ENCODE measurements at places on chromosomes 1 and 21.
A peak's percentile ranks its signal among the peaks of the same experiment; 100 is the strongest.

DNA sequence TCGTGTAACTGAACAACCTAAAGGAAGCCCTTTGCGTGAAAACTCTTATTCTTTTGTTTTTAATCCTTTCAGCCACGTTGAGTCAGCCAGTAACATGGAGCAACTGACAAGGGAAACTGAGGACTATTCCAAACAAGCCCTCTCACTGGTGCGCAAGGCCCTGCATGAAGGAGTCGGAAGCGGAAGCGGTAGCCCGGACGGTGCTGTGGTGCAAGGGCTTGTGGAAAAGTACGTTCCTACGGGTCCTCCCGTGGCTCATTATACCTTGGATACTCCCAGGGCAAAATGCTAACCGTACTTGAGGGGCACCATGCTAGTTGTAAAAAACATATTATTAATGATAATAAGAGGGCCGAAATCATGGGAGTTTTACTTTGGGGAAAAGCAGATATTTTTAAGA lies 49.4 kb downstream of the LAMC2 start:
- no peak for DNase-seq

- DNase-seq: peak; percentile 76
Measured at GRCh38 chr1:173193639-173194038, 13.5 kb downstream of the TNFSF4 start.

DNA sequence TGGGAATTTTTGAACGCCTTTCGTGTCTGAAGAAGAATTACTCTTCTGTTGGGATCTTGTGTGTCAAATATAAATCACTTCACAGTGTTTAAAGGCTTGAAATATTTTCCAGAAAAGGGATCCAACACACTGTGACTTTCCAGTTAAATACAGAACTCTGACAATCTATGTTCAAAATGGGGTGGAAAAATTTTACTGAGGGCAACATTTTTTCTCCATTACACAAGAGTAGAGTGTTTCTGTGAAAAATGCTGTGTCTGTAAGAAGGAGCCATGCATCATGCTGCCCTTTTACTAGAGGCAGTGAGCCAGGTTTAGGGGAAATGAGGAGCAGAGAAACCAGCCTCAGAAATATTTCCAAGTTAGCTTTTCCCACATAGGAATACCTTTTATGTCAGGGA lies 86.5 kb downstream of the VPS13D start:
- DNase-seq: no peak

DNA sequence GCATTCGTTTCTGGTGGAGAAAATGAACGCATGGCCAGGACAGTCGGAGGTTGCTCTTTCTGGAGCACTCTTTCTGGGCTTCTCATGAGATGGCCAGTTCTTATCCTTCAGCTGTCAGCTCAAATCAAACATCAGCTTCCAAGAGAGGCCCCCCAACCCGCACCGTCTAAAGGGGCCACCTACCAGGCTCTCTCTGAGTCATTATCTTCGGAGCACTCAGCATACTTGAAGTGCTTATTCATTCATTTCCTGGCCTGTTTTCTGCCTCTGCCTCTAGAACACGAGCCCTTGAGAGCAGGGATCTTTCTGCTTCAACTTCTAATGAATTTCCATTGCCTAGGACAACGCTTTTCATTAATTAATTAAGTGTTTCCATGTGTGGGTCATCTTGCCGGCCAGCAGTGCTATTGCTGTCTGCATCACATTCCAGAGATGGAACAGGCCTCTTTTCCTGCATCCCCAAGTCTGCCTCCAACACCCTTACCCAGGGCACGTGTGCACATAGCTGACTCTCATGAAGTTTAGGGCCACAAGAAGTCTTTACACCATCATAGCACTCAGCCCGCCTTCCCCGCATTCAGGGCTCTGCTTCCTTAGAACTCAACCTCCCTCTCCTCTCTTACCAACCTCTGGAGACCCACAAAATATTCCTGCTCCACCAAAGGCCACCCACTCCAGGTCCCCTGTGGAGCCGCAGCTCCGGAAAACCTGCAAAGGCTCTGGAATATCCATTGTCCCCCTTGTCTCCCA lies 52.1 kb upstream of the LAPTM5 start:
- DNase-seq: no peak

GRCh38 chr1:92464588-92465255 lies 22.0 kb downstream of the GFI1 start:
- DNase-seq: no peak

DNA sequence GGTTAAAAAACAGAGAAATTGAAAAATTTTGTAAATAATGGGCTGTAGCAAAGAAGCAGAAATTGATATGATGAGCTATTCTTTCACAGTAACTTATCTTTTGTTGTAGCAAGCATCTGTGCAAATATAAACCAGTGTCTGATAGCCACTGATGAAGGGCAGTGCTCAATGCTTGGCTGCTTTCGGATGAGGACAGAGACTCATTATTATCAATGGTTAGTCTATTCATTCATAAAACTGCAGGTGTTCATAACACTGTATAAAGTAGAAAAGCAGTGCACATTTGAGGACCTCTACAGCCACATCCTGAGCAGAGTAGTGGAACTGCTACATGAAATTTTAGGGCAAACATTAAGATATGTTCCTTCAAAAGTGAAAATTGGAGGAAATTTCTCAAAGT lies 107.2 kb downstream of the FAF1 start:
- no peak for DNase-seq

- DNase-seq: no peak
Measured at GRCh38 chr1:231933711-231934626, 307.4 kb downstream of the DISC1 start.
